ENCODE measurements at places on chromosomes 6 and 20.

- no peak for DNase-seq
Observed at GRCh38 chr6:4664117-4664626, 112.0 kb upstream of the CDYL start.

DNA sequence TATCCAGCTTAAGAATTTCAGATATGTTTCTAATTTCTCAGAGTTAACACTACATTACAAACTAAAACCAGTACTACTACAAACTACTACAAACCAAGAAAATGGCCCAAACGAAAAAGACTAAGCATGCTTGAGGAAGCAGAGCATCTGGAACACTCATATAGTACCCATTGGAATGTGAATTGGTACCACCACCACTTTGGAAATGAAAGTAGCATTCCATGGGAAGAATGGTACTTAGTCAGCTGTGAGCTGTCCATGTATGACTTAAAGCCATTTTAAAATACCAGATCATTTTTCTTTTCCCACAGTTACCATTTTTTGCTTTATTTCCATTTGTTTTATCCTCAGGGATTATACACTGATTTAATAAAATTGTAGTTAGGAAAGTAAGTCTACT lies 30.5 kb downstream of the FBXO9 start:
- DNase-seq, result no peak

- no peak for DNase-seq
Observed at GRCh38 chr6:8642131-8642530, 206.8 kb upstream of the SLC35B3 start.

DNA sequence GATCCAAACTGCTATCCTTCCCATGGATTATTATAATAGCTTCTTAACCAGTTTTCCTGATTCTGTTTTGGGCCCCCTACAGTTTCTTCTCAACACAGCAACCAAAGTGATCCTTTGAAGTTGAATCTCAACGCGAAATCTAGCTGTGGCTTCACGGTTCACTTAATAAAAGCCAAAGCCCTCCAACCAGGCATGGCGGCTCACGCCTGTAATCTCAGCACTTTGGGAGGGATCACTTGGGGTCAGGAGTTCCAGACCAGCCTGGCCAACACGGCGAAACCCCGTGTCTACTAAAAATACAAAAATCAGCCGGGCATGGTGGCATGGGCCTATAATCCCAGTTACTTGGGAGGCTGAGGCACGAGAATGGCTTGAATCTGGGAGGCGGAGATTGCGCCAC lies 3.3 kb downstream of the RMND1 start:
- no peak for DNase-seq

DNA sequence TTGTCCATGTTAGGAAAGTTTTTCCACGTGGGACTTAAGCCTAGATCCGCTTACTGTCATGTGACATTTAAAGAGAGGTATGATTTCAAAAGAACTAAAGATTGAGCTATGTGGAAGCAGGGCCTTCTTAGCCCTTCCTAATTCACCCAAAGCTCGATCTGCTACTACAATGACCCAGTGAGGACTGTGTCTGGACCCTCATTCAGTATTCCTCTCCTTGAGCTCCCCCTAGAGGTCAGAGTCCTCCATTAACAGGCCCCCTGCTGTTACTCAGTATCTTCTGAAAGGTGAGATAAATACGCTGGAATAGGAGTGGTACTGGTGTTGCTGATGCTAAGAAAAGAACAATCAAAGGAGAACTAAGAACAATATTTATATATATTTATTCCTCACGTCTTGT lies 414.0 kb downstream of the GJA1 start:
- no peak for DNase-seq

DNA sequence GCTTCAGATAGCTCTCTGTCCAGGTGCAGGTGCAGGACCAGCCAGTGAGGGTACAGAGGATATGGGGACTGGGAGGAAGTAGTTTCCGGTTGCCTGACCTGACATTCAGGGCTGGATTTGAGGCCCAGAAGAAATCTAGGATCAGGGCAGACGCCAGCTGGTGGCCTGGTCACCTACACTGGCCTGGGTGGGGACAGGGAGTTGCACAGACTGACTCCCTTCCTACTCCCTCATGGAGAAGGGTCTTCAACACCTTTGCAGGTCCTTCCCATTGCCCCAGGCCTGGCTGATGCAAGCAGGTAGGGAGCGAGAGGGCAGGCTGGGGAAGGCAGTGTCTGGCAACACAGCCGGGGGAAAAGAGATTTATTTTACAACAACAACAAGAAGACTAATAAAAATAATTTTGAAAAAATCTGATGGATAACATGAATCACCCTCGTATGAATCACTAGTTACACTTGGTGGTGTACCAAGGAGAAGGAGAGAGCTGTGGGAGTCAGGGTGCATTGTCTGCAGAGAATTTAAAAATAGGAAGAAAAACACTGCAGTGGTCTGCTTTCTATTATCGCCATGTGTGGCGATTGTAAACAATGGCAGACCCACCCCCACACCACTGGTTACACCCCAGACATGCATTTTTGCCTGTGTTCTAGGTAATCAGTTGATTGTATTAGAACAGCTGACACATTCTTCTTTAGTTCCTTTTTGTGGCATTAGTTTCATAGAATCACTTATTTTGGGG lies 62.3 kb upstream of the SNX9 start:
- peak; percentile 80 for DNase-seq

DNA sequence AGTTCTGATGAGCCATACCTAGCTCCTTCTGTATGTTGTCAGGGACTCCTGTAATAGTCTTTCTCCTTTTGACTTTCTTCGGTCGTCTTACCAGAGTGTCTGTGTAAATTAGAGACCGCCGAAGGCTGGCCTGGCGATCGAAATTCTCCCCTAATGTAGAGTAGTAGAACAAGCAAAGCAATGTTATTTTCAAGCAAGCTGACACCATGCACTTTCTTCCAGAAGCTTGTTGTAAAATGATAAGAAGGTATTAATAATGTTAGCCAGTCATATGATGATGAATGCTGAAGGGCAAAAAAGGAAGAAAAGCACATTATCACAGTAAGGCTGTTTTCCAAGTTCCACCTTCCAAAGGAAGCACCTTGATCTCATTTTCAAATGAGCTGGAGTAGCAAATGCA lies 37.9 kb downstream of the HEBP2 start:
- no peak for DNase-seq

- no peak for DNase-seq
Observed at GRCh38 chr6:25078141-25078540, 142.4 kb upstream of the RIPOR2 start.

- no peak for DNase-seq
Observed at GRCh38 chr6:133337308-133337707, 96.2 kb downstream of the EYA4 start.

DNA sequence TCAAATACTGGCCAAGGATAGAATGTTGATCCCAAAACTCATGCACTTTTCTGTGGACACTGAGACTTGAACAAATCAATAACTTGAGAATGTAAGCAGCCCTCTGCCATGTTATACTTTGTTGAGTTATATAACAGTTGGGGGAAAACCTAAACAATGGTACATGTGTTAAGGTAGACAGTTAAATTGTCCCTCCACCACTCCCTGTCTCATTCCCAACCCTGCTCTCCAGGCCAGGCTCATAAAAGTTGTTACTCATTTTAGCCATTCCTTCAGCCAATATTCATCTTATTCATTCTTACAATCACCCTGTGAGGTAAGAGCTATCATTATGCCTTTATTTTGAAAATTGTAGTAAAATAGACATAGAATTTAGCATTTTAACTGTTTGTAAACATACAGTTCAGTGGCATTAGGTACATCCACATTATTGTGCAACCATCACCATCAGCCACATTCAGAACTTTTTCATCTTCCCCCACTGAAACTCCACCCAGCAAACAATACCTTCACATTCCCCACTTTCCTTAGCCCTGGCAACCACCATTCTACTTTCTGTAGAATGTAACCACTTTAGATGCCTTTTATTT lies 38.2 kb upstream of the IER3 start:
- no peak for DNase-seq

DNA sequence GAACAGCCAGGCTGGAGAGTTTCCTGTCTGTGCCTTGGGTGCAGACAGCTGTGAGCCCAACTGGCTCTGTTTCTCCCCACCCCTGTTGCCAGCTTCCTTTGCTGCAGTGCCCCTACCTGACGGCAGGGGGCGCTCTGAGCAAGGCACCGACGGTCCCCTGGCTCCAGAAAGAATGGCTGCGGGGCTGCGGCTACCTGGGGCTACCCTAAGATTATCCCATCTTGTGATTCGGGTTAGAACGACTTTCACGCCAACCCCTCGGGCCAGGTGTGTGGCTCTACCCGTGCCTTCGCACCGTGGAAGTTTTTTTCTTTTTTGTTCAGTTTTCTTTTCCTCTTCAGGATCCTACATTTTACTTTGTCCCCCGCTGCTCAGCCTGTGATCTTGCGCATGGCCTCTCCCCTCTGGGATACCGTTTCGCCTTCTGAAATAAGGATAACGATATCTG lies 33.4 kb upstream of the AAR2 start:
- DNase-seq, result peak; percentile 92

DNA sequence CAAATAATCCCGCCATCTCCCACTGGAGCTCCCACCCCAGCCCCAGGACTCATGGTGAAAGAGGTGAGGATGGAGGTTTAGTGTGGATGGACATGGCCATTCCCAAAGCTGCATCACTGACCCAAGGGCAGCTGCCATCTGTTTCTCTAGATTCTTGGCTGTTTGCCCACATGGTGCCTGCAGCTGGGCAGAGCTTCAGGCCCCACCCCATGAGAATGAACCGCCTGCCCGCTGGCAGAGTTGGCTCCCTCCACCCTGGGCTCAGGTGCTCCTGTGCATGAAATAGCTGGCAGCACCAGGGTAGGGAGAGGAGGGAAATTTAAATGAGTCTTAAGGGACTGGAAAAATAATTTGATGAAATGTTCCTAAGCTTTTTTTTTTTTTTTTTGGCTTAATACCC lies 17.4 kb downstream of the SCML4 start:
- DNase-seq, result no peak

- no peak for DNase-seq
Observed at GRCh38 chr20:18527836-18528235, 20.1 kb downstream of the SEC23B start.

GRCh38 chr6:96153775-96154174 lies 138.0 kb downstream of the FUT9 start:
- DNase-seq, result no peak

DNA sequence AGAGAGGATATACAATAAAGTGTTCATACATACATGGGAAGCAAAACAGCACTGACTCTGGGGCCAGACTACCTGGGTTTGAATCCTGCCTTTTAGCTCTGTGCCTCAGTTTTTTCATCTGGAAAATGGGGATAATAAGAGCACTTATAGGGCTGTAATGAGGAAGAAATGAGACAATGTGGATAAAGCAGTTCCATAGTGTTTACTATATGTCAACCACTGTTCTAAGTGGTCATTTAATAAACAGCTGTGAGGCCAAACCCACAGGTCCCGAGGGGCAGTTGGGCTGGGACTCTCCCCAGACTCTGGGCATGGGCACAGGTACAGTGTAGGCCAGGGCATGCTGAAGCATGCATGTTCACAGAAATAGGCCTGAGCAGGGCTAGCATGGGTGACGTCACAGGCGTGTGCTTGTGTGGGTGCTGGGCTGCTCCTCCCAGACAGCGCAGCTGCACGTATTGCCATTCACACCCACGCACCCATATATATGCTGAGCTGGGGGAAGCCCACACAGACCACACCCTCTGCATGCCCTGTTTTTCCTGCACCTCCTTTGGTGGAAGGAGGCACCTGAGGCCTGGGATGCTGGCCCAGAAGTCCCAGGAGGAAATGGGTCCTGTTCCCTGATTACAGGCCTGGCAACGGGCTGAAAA lies 3.5 kb upstream of the PLCG1 start:
- DNase-seq, result peak; percentile 87

GRCh38 chr6:45126033-45126432 lies 202.1 kb upstream of the RUNX2 start:
- no peak for DNase-seq

DNA sequence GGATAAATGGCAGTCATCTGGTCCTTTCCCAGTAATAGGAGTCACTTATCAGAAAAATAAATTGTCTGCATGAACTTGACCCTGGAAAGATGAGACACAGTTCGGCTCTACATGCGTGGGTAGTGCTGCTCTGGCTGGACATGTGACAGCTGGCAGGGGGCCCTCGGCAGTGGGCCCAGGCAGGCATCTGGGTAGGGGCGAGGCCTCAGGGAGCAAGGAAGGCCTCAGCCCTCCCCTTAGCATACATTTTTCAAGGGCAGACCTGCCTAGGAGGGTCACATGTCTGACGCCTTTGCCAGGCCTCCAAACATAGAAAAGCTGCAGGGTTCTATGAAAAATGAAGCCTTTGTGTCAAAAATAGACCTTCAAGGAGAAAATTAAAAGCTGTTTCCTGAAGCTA lies 12.8 kb upstream of the ILRUN start:
- DNase-seq, result no peak

- DNase-seq, result no peak
Observed at GRCh38 chr6:25387911-25388310, 108.7 kb downstream of the CARMIL1 start.

DNA sequence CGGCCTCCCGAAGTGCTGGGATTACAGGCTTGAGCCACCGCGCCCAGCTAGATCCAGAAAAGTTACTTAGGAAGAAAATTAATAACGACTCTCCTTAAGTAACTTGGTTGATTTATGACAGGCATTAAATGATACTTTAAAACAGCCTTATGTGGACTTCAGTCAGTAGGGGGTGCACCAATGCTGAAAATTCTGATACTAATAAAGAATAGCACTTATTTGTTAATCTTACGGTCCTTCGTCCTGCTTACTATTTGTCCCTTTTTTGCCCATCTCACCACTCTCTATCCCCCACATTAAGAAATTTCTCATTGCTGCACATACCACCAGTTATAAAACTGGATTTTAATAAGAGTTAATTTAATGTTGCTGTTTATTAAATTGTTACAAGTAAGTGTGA lies 12.7 kb upstream of the PRELID3B start:
- DNase-seq, result no peak

- DNase-seq, result no peak
Observed at GRCh38 chr20:20793591-20793990, 81.1 kb upstream of the RALGAPA2 start.

- DNase-seq, result no peak
Observed at GRCh38 chr20:59512651-59513050, 91.7 kb upstream of the PHACTR3 start.

- no peak for DNase-seq
Observed at GRCh38 chr20:32830437-32830836, 10.7 kb downstream of the MAPRE1 start.

GRCh38 chr6:137370871-137371633 lies 123.1 kb downstream of the OLIG3 start:
- DNase-seq, result no peak

- DNase-seq, result no peak
Observed at GRCh38 chr6:83860359-83860755, 868 bp downstream of the CYB5R4 start.

GRCh38 chr20:20173254-20173653 lies 120.9 kb downstream of the CFAP61 start:
- DNase-seq, result no peak

GRCh38 chr6:137307163-137307854 lies 88.1 kb upstream of the IFNGR1 start:
- DNase-seq, result no peak

Data from activated effector memory CD4-positive, alpha-beta T cell treated with anti-CD3 and anti-CD28 coated beads, Interleukin-2, amount 50 U/mL, for 16 hours (primary cell).